ENCODE measurements at places on chromosomes 12 and 14. TPM values are rescaled to one million over a fixed set of nuclear protein-coding genes. Genes with fewer than 3 reads are reported as not detected.

MAPK1IP1L gene
- total RNA-seq: 25.0 TPM

METAP2 gene
- 83.5 TPM for total RNA-seq

OAS1 gene
- total RNA-seq: 24.8 TPM

BIN2 gene
- not detected for total RNA-seq

OLR1 gene
- 0.87 TPM for total RNA-seq

MYH6 gene
- total RNA-seq: not detected

ASCL1 gene
- not detected for total RNA-seq

NR1H4 gene
- total RNA-seq: 15.5 TPM

KCNA5 gene
- not detected for total RNA-seq

RNASE1 gene
- total RNA-seq: 0.52 TPM

ISM2 gene
- 1.7 TPM for total RNA-seq

ZFHX2 gene
- 1.8 TPM for total RNA-seq

CD4 gene
- total RNA-seq: 0.10 TPM

SLC25A21 gene
- total RNA-seq: 0.89 TPM

GLIPR1L1 gene
- total RNA-seq: not detected

SMIM41 gene
- 0.15 TPM for total RNA-seq

CEBPE gene
- not detected for total RNA-seq

RPS6KL1 gene
- total RNA-seq: 17.7 TPM

A2ML1 gene
- 0.35 TPM for total RNA-seq

BICD1 gene
- 64.0 TPM for total RNA-seq

DUSP6 gene
- total RNA-seq: 33.9 TPM

KRT71 gene
- total RNA-seq: not detected

KRT72 gene
- total RNA-seq: not detected

RAB3IP gene
- 75.2 TPM for total RNA-seq

BCAT1 gene
- 27.8 TPM for total RNA-seq

PRIMA1 gene
- not detected for total RNA-seq

HVCN1 gene
- 0.50 TPM for total RNA-seq

OR6C6 gene
- not detected for total RNA-seq

TMED8 gene
- 22.1 TPM for total RNA-seq

WASHC4 gene
- 107 TPM for total RNA-seq

TPH2 gene
- total RNA-seq: not detected

KLHL33 gene
- total RNA-seq: not detected

KRT73 gene
- total RNA-seq: not detected

MSI1 gene
- total RNA-seq: not detected

CLEC7A gene
- total RNA-seq: not detected

KRT74 gene
- not detected for total RNA-seq

NPFF gene
- total RNA-seq: not detected

OTX2 gene
- not detected for total RNA-seq

GPR132 gene
- total RNA-seq: 2.1 TPM

PTCSC3 gene
- total RNA-seq: not detected

FAM90A1 gene
- total RNA-seq: 0.10 TPM

DLK1 gene
- not detected for total RNA-seq

EXOC3L4 gene
- total RNA-seq: 0.94 TPM

CYP46A1 gene
- total RNA-seq: not detected

RFX4 gene
- total RNA-seq: not detected

GAS2L3 gene
- 23.7 TPM for total RNA-seq

GRIP1 gene
- 32.4 TPM for total RNA-seq

TMEM253 gene
- total RNA-seq: 0.10 TPM

PLA2G1B gene
- not detected for total RNA-seq

ETNK1 gene
- 24.0 TPM for total RNA-seq

MIP gene
- 0.15 TPM for total RNA-seq

IL22 gene
- total RNA-seq: not detected

MYF6 gene
- 0.52 TPM for total RNA-seq

SYT10 gene
- total RNA-seq: 0.15 TPM

TAS2R46 gene
- total RNA-seq: 5.3 TPM

EFS gene
- total RNA-seq: 0.17 TPM

BATF gene
- total RNA-seq: not detected

C12orf56 gene
- 3.1 TPM for total RNA-seq

Measured in renal cortical epithelial cell (primary cell).